ENCODE measurements at places on chromosomes 4 and X. TPM values are rescaled to one million over a fixed set of nuclear protein-coding genes. Genes with fewer than 3 reads are reported as not detected.

DNA sequence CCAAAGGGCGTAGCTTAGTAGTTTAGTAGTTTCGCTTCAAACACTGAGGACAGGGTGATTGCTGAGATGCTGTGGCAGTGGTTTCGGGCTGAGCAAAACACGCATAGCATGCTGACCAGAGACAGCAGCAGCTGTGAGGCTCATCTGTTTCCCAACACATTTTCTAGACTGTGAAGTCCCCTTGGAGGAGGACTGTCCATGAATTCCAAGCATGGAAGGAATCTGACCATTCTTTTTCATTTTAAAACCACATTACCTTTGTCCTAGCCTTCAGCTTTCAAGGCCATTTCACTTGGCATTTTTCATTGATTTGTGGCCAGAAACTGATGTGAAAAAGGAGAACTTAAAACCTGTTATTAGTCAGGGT, 240.9 kb downstream of the PALLD start:
- H3K27ac ChIP-seq, result peak overlapping the region; percentile 25
- H3K27me3 ChIP-seq, result no peaks in the 10 kb centered on the region
- DNase-seq, result no peak
- peaks cover 35% of the 10 kb centered on the region for H3K4me1 ChIP-seq

- H3K4me3 ChIP-seq, result no peak overlapping the region
- no peaks in the 10 kb centered on the region for H3K36me3 ChIP-seq
- DNase-seq, result no peak
- no peaks in the 10 kb centered on the region for H3K27me3 ChIP-seq
These were observed 61.8 kb downstream of the CAMK2D start for GRCh38 chr4:113699772-113700171.

DNA sequence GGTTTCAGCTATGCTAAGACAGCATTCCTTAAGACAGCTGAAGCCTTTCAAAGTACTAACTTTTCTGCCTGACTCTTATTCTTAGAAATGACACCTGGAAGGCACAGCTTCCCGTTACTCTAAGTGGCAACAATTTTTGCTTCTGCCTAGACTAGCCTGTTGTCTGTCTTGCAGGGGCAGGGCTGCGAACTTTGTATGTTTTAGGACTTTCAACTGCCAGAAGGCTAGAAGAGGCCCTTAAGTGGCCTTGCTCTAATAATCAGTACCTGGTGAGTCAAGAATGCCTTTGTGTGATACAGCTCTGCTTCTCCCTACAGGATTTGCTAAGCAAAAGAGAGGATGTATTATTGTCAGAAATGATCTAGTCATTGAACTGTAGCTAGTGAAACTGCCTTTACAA, 30.0 kb upstream of the TFDP3 start:
- H3K36me3 ChIP-seq, result peaks cover 25% of the 10 kb centered on the region
- peaks cover 40% of the 10 kb centered on the region for H3K4me1 ChIP-seq
- H3K4me3 ChIP-seq, result no peak overlapping the region
- H3K27ac ChIP-seq, result no peak overlapping the region
- H3K27me3 ChIP-seq, result peaks cover 7% of the 10 kb centered on the region
- no peak for DNase-seq

- peaks cover under 1% of the 10 kb centered on the region for H3K36me3 ChIP-seq
- H3K27ac ChIP-seq, result no peak overlapping the region
- H3K4me1 ChIP-seq, result peaks cover 16% of the 10 kb centered on the region
- H3K4me3 ChIP-seq, result peak overlapping the region; percentile 70
- DNase-seq, result peak; percentile 49
These were observed 54.9 kb downstream of the LINC00632 start for GRCh38 chrX:140764401-140764919.

DNA sequence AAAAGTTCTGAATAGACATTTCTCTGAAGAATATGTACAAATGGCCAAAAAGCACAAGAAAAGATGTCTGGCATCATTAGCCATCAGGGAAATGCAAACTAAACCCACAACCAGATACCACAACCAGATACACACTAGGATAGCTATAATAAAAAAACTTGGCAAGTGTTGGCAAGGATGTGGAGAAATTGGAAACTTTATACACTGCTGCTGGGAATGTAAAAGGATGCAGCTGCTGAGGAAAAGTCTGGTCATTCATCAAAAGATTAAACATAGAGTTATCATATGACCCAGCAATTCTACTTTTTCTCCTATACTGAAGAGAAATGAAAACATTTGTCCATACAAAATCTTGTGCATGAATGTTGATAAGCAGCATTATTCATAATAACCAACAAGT, 92.3 kb downstream of the UCHL1 start:
- peaks cover 19% of the 10 kb centered on the region for H3K27me3 ChIP-seq
- no peak overlapping the region for H3K4me3 ChIP-seq
- H3K27ac ChIP-seq, result no peak overlapping the region
- DNase-seq, result no peak

DNA sequence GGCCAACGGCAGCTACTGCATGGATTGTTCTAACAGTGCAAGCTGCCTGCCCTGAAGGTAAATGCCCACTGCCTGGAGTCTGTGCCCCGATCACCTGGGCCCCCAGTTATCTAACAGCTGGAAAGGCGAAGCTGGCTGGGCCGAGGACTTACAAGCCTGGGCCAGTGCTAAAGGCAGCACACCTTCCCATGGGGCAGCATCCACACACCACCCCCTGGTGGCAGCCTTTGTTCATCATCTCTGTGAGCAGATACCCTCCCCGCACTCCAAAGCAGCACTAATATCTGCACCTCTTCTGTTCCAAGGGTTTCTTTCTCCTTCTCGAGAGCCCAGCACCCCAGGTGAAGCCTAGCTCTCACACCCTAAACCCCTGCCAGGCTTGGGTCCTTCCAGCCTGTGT, 7.6 kb downstream of the SLC2A9 start:
- H3K36me3 ChIP-seq, result no peaks in the 10 kb centered on the region
- peaks cover 2% of the 10 kb centered on the region for H3K27me3 ChIP-seq
- peaks cover 6% of the 10 kb centered on the region for H3K4me1 ChIP-seq
- no peak overlapping the region for H3K27ac ChIP-seq
- peak; percentile 86 for DNase-seq
- H3K4me3 ChIP-seq, result no peak overlapping the region

The SNX12 gene
- 79.6 TPM for total RNA-seq

DNA sequence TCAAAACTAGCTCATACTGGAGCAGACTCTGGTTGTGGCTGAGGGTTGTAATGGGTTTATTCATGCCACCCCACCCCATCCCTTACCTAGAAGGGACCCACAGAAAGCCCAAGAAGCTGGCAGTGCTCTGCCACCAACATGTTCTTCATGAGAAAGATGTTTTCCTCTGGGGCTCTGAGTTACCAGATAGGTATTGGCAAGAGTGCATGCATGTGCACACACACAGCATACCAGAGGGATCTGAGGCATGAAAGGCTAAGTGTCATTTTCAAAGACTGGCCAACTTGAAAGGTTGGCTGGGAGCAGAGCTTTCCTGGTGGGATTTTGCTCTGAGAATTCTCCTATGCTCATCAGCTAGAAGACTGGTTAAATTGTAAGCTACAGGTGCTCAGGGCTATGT, 65.2 kb downstream of the PHOX2B start:
- H3K27ac ChIP-seq, result no peak overlapping the region
- no peaks in the 10 kb centered on the region for H3K36me3 ChIP-seq
- peaks cover 6% of the 10 kb centered on the region for H3K27me3 ChIP-seq

The CT45A1 gene
- not detected for total RNA-seq

DNA sequence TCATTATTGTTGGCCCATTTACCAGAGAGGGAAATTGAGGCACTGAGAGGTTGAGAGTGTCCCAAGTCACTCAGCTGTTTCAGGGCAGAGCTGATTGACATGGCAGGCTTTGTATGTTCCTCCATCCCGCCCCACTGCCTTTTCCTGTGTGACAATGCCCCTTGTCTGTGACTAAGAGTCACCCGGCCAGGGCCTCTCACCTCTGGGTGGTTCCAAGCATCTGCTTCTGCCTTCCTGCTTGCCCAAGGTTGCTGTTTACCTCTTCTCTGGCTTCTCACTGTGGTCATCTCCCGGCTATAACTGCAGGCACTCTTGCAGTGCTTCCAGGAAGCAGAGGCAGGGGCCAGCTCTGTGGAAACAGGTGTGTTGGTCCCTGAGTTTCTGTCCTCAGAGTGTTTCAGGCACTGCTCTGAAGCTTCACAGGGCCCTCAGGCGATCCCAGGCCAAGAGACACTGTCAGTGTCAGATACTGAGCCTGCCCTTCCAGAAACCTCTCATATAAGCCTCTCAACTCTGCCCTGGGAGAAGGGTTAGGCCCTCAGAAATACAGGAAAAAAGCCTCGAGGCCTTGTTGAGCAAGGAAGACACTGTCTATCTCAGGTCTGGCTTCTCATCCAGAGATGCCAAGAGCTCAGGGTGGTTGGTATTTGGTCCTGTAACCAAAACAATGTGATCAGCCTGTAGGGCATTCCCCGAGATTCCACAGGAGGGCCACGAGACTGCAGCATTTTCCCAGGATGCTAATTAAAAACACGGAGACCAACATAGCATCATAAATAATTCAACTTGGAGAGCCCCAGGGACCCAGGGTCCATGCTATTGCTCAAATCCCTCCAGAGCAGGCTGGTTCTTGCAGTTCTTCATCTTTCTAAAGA, 42.0 kb upstream of the PROM1 start:
- H3K36me3 ChIP-seq, result no peaks in the 10 kb centered on the region
- no peak overlapping the region for H3K4me3 ChIP-seq
- no peaks in the 10 kb centered on the region for H3K4me1 ChIP-seq
- no peaks in the 10 kb centered on the region for H3K27me3 ChIP-seq
- no peak for DNase-seq

The TMSB15A gene
- total RNA-seq, result 49.4 TPM

The BMP3 gene
- 0.55 TPM for total RNA-seq

The NLGN3 gene
- 11.7 TPM for total RNA-seq

GRCh38 chr4:60805500-60806313, 394.4 kb upstream of the ADGRL3 start:
- H3K27me3 ChIP-seq, result no peaks in the 10 kb centered on the region
- DNase-seq, result no peak
- H3K4me1 ChIP-seq, result no peaks in the 10 kb centered on the region
- no peaks in the 10 kb centered on the region for H3K36me3 ChIP-seq

The GPR143 gene
- total RNA-seq, result 11.7 TPM

DNA sequence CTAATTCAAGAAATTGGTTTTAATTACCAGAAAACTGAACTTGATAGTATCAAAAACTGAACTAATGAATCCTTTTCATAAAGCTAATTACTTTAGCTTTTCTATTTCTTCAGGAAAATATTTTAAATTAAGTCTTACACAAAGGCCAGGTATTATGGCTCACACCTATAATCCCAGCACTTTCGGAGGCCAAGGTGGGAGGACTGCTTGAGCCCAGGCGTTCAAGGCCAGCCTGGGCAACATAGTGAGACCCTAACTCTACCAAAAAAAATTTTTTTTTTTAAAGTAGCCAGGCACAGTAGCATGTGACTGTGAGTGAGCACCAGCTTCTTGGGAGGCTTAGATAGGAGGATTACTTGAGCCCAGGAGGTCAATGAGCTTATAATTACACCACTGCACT, 19.1 kb downstream of the CNOT6L start:
- no peak for DNase-seq
- H3K27ac ChIP-seq, result no peak overlapping the region
- H3K4me1 ChIP-seq, result peaks cover 13% of the 10 kb centered on the region
- no peaks in the 10 kb centered on the region for H3K27me3 ChIP-seq
- H3K36me3 ChIP-seq, result peaks cover 8% of the 10 kb centered on the region

DNA sequence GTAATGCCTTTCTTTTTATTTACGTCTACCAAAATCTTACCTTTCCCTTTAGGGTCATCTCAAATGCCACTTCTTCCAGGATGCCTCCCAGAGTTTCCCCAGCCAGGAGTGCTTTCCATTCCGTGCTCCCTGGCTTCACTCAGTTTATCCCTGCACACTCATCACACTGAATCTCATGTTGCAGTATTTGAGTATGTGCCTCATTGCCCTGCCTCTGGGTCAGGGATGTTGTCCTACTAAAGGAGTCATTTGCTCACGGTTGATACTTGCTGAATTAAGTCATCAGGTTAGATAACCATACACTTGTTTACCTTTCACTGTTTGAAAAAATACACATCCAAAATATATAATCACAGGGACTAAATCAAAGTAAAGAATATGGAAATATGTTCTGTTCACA, 356.2 kb upstream of the GATB start:
- no peak overlapping the region for H3K27ac ChIP-seq
- no peak for DNase-seq
- H3K4me1 ChIP-seq, result peaks cover 5% of the 10 kb centered on the region
- no peaks in the 10 kb centered on the region for H3K36me3 ChIP-seq

The IL13RA1 gene
- total RNA-seq, result 11.1 TPM

DNA sequence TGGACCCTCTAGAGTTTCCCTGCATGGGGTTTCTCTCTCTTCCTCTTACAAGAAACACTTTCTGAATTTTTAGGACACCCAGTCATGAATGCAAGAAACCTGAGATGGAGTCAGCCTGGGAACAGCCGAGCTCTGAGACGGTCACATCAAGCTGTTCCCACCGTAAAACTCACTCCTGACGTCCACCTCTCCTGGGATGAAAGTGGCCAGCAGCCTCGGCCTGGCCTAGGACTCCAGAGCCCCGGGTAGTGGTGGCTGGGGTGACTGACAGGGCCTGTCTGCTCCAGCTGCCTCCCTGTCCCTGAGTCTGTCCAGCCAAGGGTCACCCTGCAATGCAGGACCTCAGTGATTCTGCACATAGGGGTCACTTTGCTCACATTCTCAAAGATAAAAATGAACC, 217.8 kb downstream of the SHOX start:
- peaks cover 31% of the 10 kb centered on the region for H3K4me1 ChIP-seq
- H3K27me3 ChIP-seq, result no peaks in the 10 kb centered on the region
- H3K36me3 ChIP-seq, result no peaks in the 10 kb centered on the region
- peak overlapping the region; percentile 68 for H3K27ac ChIP-seq
- no peak for DNase-seq

The IL2 gene
- total RNA-seq, result 0.64 TPM

The AR gene
- 8.5 TPM for total RNA-seq

DNA sequence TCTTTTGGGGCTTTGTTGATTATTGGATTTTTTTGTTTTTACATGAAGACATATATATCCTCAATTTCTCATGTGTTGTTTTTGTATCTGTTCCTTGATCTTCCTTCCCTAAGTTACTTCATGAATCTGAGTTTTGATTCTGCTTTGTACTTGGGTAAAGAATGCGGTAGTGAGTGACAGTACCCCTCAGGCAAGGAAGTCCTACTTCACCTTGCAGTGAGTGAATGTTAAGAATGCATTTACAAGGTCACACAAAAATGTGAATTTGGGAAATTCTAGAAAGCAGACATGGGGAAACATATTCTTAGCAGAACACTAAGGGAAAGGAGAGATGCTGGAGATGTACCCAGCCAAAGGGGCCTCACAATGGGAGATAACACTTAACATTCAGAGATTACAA, 373.1 kb upstream of the LCORL start:
- H3K4me1 ChIP-seq, result peaks cover 31% of the 10 kb centered on the region
- DNase-seq, result no peak
- H3K27me3 ChIP-seq, result no peaks in the 10 kb centered on the region
- no peak overlapping the region for H3K4me3 ChIP-seq
- H3K36me3 ChIP-seq, result no peaks in the 10 kb centered on the region

DNA sequence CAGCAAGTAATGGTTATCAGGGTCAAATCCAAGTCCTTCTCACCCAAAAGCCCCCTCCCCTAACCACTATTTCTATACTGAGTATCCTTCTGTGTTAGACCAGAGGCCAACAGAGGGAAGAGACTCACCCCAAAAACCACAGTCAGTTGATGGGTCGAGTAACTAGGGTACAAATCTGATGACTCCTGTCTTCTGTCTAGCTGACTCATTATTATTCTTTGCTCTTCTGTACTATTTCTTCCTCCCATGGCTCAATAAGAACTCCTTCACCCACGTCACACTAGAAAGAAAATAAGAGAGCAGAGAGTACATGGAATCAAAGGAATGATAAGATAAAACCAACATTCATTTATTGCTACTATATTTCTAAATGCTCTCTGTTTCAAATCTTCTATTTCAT, 2.0 kb downstream of the RAB40A start:
- 0 out of 2 replicates have a peak, but pooled peaks cover 3% of the 10 kb centered on the region for H3K4me1 ChIP-seq
- peaks cover 4% of the 10 kb centered on the region for H3K27me3 ChIP-seq
- H3K36me3 ChIP-seq, result no peaks in the 10 kb centered on the region
- H3K27ac ChIP-seq, result no peak overlapping the region
- H3K4me3 ChIP-seq, result no peak overlapping the region

The GPR119 gene
- total RNA-seq, result not detected

Data from WTC11 (cell line).